ENCODE measurements at places on chromosomes 6 and 20.

GRCh38 chr6:156883497-156884252 is 106.5 kb downstream of the ARID1B start:
- DNase-seq: no peak

GRCh38 chr6:168035661-168036545 is 38.4 kb downstream of the KIF25 start:
- no peak for DNase-seq

GRCh38 chr20:23008667-23009066 is 26.4 kb upstream of the SSTR4 start:
- no peak for DNase-seq

DNA sequence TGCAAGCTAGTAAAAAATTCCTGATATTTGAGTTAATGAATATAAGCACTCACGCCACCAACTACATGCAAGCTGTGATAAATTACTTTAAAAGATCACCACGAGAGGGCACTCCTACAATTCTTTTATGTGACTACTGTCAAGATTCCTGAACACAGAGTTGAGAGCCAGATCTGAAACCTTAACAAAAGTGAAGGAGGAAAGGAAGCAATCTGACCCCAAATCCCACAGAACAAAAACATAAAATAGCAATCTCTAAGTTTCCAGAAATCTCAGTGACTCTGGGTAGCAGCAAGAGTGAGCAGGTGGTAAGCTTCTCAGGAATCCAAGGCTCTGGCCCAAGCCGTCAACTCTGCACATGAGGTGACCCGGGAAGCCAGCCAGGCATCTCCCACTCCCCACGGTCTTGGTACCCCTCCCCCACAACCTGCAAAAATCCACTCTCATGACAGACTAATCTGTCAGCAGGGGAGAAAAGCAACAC is 55.1 kb downstream of the STAU1 start:
- DNase-seq: no peak

GRCh38 chr20:37333130-37333847 is 12.7 kb upstream of the SRC start:
- no peak for DNase-seq

DNA sequence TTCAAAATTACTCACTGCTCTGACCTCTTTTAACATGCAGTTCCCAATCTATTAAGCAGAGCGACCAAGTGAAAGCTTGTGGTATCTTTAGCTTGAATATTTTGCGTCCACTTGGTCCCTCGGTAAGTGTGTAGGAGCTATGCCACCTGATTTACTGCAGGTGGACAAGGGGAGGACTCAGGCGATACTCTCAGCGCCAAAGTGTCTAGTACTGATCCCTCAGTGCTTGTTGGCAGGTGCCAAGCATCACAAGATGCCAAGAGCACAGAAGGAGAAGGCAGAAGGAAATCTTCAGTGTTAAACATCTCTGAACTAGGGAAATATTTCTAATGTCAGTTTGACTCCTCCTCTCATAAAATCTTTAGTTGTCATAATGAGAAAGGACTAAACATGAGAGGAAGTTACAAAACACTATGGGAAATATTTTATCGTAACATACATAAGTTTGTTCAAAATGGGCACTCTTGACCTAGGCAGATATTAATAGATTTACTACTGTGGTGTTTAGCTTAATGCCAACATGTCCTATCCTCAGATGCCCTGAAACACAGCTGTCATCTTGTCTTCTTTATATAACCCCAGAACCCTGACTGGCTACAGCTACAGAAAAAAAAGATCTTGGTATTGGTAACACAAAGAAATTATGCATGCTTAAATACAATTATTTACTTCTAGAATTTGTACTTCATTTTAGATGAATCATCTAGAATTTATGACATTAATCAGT is 19.5 kb downstream of the NHLRC1 start:
- DNase-seq: no peak

- DNase-seq: no peak
Measured at GRCh38 chr6:7271205-7271534, 41.8 kb downstream of the SSR1 start.

- DNase-seq: no peak
Measured at GRCh38 chr6:15284743-15285142, 38.9 kb downstream of the JARID2 start.

- no peak for DNase-seq
Measured at GRCh38 chr6:14375930-14376329, 258.4 kb downstream of the CD83 start.

DNA sequence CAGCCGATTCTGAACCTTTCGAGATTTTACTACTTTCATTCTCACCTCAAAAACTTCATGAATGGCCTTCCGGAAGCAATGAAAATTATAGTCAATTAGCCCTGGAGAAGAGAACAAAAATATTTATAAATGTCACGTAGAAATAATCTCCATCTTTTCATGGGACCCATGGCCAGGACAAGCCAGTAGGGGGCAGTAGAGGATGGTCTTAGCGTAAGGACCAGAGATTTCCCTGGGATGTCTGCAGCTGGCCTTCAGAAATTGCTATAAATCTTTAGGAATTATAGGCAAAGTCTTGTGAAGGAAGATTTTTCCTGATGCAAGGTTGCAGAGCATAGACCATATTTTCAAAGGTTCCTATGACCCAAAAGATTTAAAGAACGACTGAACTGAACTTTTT is 15.6 kb upstream of the UBE2J1 start:
- DNase-seq: no peak

DNA sequence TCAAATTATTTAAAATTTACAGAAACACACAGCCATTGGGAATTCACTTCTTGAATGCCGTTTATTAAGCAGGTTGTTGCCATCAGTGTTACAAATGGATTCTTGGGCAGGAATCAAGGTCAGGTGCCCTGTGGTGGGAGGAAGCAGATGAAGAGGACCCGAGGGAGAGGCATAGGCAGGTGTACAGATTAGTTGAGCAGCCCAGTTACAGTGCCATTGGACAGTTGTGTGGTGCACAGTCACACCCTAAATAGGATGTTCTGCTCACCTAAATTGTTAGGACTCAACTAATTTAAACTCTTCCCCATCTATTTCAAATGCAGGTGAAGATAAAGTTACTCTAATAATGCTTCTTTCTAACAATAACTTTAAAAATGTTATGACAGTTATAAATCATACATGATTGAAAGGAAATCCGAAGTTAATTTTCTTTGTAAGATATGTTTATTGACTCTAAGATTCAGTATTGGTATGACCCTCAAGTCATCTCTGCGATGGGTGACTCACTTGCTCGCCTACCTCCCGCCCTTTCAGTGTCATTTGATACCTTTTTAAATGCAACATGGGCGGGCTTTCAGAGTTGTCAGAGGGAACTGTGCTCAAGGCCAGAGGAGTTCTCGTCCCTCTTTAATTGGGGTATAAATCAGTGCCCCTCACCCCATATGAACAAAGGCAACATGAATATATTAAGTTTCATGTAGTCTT is 35.1 kb downstream of the DSE start:
- no peak for DNase-seq

DNA sequence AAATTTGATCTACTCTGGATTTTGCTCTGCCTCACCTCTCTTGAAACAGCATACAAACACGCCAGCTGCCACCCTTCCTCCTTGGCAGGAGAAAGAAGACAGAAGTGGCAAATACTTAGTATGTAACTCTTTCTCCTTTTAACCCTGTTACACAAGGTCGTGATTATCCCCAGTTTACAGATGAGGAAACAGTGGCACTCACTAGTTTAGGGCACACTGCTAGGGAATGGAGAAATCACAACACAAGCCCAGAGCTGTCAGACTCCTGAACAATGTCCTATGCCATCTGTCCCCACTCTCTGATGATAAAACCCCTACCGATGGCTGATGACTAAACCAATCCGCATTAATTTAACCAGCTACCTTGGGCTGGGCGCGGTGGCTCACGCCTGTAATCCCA is 79.7 kb downstream of the FGD2 start:
- no peak for DNase-seq

DNA sequence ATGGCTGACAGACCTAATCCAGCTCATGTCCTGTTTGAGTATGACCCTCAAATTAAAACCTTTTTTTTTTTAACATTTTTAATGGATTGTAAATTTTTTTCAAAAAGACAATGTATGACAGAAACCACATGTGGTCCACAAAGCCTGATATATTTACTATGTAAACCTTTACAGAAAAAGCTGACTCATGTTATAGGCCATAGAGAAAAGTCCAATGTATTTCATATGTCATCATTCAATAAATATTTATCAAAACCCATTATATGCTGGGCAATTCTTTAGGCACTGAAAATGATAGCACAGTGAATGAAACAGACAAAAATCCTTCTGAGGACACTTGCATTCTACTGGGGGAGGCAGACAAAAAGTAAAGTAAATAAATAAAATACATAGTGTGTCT is 826.2 kb upstream of the FLRT3 start:
- no peak for DNase-seq

GRCh38 chr6:38025451-38025850 is 205.9 kb downstream of the ZFAND3 start:
- no peak for DNase-seq

GRCh38 chr6:167731731-167732422 is 94.8 kb upstream of the AFDN start:
- DNase-seq: no peak

- no peak for DNase-seq
Measured at GRCh38 chr6:20129290-20130088, 82.8 kb downstream of the MBOAT1 start.

Measured in activated CD8-positive, alpha-beta memory T cell treated with anti-CD3 and anti-CD28 coated beads for 48 hours (primary cell).